Stimulated activated CD8-positive, alpha-beta memory T cell treated with anti-CD3 and anti-CD28 coated beads, Interleukin-15, amount 100 ng/mL, for 4 hours (primary cell): ENCODE measurements at places on chromosomes 12 and 14.

- DNase-seq: no peak
Observed at GRCh38 chr14:83133981-83134645, 1600.5 kb upstream of the SEL1L start.

DNA sequence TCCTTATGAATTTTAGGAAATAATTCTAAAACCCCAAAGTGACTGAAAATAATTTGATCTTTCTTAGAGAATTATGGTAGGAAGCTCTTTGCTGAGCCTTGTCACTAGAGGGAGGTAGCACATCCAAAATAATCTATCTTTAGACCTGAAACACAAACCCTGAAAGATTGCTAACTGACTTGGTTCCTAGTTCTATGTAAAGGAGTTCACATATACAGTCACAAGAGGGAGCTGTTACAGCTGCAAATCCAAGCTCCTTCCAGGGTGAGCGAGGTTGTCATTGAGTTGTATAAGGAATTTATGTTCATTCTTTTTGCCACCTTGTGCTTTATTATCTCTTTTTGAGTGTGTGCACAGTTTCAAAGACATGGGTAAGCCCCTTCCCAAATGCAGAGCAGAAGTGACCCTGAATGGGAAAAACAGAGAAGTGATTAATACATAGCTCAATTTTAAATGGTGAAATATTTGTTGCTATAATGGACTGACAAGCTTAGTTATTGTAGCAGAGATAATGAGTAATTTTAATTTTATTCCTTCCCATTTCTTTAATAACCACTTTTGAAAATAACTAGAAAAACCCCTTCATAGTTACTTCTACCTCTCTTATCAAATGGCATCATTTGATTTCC lies 387.9 kb downstream of the DAD1 start:
- no peak for DNase-seq

- DNase-seq: no peak
Observed at GRCh38 chr12:90298289-90298948, 589.8 kb upstream of the ATP2B1 start.

DNA sequence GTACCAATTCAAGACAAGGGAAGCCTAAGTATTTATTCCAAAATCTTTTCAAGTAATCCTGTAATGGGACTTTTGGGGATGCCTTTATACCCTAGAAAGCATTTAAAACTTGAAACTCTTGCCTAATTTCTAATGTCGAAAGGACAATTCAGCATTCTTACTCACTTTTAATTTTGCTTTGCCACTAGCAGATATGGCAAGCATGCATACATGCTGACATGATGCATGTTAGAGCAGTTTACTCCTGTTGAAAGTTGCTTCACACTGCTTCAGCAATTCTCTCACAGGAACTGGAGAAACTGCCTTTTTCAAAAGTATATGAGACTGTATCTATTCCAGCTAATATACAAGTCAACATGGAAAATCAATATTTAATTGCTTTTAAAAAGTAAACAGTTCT lies 79.9 kb downstream of the TAOK3 start:
- DNase-seq: no peak

DNA sequence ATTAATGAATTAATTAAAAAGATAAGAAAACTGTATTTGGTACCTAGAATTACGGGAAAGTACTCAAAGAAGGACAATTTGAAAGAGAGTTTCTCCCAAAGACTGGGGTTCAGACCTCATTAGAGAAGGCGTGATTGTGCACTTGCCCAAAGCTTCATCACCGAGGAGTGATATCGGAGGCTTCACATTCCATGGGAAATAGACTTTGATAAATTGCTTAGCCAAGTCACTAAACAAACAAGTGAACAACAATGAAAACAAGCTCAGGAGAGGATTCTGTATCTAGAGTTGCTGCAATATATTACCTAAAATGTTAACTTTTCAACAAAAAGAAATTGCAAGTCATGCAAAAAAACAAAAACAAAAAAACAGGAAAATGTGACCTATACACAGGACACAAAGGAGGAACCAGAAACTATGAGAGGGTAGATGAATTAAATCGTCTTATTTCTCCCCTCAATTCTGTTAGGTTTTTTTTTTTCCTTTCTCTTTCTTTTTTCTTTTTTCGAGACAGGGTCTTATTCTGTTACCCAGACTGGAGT lies 3.4 kb downstream of the SPATA7 start:
- DNase-seq: no peak

- no peak for DNase-seq
Observed at GRCh38 chr14:69610874-69611171, 573 bp upstream of the SUSD6 start.

- no peak for DNase-seq
Observed at GRCh38 chr14:82878951-82879350, 1345.3 kb upstream of the SEL1L start.

DNA sequence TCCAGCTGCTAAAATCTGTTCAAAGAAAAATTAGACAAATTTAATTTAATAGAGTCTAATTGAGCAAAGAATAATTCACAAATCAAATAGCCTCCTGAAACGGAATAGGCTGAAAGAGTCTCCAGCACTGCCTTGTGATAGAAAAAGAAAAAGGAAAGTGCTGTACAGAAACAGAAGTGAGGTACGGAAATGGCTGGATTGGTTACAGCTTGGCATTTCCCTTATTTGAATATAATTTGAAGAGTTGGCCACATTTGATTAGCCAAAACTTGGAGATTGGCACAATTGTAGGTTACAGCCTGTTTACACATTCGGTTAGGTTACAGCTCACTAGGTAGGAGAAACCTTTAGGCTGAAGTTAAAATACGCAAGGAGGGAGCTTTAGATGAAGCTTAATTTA lies 24.8 kb upstream of the PCED1B start:
- no peak for DNase-seq

GRCh38 chr12:31393004-31393550 lies 67.1 kb upstream of the SINHCAF start:
- DNase-seq: no peak

DNA sequence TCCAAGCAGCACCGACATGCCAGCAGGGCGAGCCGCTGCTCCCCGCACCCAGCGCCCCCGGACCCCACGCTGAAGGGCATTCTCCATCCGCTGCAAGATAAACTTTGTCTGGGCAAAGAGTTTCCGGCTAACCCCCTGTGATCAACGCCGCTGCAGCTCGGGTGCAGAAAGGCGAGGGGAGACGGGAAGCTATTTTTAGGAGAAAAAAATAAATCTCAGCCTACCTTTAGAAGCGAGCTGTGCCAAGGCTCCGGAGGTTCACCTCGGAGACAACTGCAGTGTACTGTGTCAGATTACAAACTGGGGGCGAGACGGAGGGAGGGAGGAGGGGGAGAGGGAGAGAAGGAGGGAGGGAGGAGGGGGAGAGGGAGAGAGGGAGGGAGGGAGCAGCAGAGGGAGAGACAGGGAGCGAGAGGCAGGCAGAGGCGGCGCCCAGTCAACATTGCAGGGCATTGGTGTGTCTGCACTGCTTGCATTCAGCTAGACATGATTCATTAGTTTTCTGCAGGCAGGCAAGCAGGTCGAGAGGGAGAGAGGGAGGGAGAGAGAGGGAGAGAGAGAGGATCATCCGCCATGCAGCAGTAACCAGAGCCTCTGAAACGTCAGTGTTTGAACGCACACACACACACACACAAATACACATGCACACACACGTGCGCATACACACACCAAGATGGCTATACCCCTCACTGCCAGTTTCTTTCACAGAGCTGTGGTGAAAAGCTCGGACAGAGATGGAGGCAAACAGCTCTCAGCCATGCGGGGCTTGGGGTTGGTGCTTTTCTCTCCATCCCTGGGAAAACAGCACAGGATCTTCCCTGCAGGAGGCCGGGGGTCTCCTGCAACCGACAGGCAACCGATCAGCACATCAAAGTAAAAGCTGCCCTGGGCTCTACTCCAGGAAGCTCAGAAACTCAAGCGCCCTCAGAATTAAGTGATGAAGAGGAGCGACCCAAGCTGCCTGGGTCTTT lies at the start of gene RIMBP2:
RIMBP2 (minus strand) TSS at position 302 of the 971 bp plus-strand sequence. CDS start 237,286 bp downstream, outside the sequence.
- no peak for DNase-seq

- DNase-seq: no peak
Observed at GRCh38 chr14:70022771-70023445, 143.7 kb downstream of the SMOC1 start.

DNA sequence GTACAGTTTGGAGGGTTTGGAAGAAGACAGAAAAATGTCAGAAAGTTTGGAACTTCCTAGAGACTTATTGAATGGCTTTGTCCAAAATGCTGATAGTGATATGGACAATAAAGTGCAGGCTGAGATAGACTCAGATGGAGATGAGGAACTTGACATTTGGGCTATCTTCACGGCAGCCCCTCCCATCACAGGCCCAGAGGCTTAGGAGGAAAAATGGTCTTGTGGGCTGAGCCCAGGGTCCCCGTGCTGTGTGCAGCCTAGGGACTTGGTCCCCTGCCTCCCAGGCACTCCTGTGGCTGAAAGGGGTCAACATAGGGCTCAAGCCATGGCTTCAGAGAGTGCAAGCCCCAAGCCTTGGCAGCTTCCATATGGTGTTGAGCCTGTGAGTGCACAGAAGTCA lies 79.0 kb downstream of the CMAS start:
- no peak for DNase-seq

GRCh38 chr12:119659289-119659897 lies 8.5 kb upstream of the PRKAB1 start:
- peak; percentile 11 for DNase-seq

GRCh38 chr14:105123981-105124765 lies 44.4 kb downstream of the JAG2 start:
- DNase-seq: no peak

GRCh38 chr14:24399447-24399822 lies 632 bp downstream of the NYNRIN start:
- DNase-seq: no peak

DNA sequence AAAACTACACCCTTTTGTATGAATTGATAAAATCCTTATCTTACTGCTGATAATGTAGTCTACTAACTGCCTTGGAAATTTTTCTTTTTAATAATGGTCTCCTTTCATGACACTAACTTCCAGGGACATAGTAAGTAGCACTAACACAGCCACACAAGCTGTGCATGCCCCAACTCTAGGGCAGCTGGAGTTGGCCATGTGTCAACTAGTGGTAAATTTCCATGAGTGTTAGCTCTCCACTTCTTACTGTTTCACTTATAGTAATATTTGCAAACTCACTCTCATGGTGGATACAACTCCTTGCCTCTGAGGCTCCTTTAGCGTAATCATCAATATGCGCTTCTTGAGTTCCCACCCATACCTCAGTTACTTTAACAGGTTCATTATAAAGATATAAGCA lies 38.0 kb downstream of the LGR5 start:
- DNase-seq: no peak

- DNase-seq: no peak
Observed at GRCh38 chr14:65502676-65503124, 90.2 kb downstream of the FUT8 start.

DNA sequence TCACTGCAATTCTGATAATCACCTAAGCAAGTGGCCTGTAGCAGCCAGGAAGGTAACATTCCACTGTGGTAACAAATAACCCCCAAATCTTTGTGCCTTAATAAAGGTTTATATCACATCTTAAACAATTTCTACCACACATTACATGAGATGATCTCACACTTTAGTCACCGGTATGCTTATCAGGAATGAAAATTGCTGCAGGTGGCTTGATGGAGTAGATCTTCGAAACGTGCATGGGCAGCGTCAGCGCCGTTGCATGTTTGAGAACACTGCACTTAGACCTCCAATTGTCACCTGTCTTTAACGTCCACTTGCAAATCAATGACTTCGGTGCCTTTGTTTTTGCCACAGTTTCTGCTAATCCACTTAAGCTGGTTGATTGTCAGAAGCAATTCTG lies 477.4 kb downstream of the VRK1 start:
- no peak for DNase-seq

- DNase-seq: peak; percentile 16
Observed at GRCh38 chr12:120713861-120714482, 3.7 kb downstream of the UNC119B start.

DNA sequence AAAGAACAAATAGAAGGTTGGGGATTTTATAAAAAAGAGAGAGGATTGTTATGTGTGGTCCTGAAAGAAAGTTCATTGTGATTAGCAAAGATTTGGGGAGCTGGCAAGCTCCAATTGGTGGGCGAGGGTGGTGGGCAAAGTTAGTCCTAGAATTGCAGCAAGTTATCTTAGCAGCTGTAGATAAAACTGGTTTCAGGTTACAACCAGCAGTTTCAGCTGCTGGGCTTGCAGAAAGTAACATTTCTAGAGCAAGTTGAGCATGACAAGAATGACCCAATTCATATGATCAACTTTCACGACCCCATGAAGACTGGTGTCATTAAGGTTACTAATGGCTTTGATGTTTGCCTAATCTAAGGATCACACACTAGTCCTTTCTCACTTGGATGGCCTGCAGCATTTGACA lies 177.9 kb upstream of the NUDT4 start:
- no peak for DNase-seq

GRCh38 chr12:51958542-51958941 lies 7.0 kb downstream of the ACVR1B start:
- no peak for DNase-seq

DNA sequence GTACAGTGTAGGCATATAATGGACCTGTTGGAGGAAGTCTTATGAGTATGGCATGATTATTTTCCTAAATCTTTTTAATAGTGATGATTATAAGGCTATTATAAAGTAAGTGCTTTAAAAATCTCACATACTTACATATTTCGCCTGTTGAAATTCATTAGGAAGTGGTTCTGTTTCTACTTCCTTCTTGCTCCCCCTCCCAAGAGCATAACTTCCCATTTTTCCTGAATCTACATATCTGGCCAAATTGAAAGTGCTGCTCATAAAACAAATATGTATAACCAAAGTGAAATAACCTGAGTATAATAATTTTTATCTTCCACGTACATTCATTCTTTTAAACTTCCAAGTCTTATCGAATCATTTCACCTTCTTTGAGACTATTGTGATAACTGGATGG lies 455.6 kb upstream of the SEL1L start:
- DNase-seq: no peak

DNA sequence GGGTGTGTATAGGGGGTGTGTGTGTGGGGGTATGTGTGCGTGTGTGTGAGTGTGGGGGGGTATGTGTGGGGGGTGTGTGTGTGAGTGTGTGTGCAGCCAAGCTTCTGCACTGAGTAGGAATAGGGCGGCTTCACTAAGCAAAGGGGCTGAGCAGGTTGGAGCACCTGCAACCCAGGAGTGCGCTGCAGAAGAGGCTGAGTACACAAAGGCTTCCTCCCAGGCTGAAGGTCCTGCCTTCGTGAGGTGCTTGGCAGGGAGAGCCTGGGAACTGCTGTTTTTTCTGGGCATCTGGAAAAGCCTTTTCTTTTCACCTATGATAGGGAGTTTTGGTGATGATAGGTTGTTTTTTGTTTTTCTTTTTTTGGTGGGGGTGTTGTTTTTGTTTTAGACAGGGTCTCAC lies 6.0 kb upstream of the NUDT14 start:
- DNase-seq: no peak

GRCh38 chr12:106759526-106760183 lies 14.8 kb upstream of the RIC8B start:
- DNase-seq: no peak

- DNase-seq: no peak
Observed at GRCh38 chr12:48489012-48489411, 6.7 kb downstream of the C12orf54 start.

DNA sequence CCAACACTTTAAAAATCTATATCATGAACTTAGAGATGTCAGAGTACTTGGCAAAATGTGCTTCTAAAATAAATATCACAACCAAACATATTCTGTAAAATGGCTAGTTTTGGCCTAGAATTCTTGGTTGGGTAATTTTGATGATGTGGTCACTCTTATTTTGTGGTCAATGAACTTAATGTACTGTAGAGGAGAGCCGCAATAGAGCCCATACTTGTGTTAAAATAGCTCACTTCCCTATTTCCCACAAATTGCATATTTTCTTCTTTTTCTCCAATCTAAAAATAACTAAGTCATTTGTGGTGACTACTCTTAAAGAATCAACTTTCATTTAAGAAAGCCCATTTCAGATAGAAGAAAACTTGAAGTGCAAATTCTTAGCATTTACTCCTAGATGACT lies 619.4 kb downstream of the CCER1 start:
- no peak for DNase-seq

- no peak for DNase-seq
Observed at GRCh38 chr12:74999474-74999873, 210.2 kb downstream of the KCNC2 start.
